ENCODE measurements at places on chromosomes 1 and 21.

GRCh38 chr1:42041031-42041430 is 112.2 kb upstream of the GUCA2B start:
- DNase-seq, result no peak

- no peak for DNase-seq
Measured at GRCh38 chr1:247440001-247440620, 17.8 kb downstream of the OR2B11 start.

DNA sequence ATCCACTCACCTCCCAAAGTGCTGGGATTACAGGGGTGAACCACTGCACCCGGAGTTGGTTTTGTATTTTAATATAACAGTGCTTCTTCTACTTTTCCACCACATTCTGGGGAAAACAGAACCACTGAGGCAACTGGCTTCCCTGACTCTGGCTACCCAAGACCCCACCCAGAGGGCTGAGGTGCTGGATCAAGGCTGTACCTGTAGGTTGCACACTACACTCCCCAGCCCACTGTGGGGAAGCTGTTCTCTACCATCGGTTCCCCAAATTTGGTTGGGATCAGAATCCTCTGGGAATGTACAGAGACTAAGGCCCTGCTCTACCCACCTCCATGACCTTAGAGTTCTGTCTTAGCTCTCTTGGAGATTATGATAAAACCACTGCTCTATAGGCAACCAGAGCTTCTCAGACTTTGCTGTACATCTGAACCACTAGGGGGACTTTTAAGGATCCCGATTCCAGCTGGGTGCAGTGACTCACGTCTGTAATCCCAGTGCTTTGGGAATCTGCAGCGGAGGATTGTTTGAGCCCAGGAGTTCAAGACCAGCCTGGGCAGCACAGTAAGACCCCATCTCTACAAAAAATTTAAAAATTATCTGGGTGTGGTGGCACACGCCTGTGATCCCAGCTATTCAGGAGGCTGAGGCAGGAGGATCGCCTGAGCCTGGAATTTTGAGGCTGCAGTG is 51.6 kb downstream of the GNG4 start:
- no peak for DNase-seq

- no peak for DNase-seq
Measured at GRCh38 chr1:155884031-155884960, 24.9 kb downstream of the SYT11 start.

All from stimulated activated CD8-positive, alpha-beta memory T cell treated with anti-CD3 and anti-CD28 coated beads, Interleukin-7, amount 100 ng/mL, for 1 hour (primary cell).